Caki2 (cell line): ENCODE measurements at places on chromosomes 16 and 17.

DNA sequence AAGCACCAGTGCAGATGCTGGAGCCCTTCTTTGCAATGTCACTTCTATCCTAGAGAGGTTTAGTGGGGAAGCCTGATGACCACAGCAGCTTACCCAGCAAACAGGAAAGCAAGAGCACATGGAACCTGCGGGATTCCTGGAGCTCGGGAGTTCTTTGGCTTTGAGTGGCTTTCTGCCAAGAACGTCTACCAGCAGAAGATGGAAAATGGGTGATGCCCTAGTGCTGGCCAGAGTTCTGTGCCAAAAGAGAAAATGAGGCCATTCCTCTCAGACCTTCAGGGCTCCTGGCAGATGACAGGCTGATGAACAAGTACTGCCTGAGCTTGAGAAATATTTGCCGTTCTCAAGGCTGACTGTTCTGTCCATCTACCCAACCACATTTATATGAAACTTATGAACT lies 332.1 kb upstream of the CCL2 start:
- DNase-seq, result no peak

- no peak for DNase-seq
Measured at GRCh38 chr16:82016964-82017363, 5.7 kb upstream of the SDR42E1 start.

GRCh38 chr17:34146440-34147043 lies 108.5 kb upstream of the CCL2 start:
- DNase-seq, result peak; percentile 35

- DNase-seq, result no peak
Measured at GRCh38 chr17:66345264-66345663, 42.9 kb downstream of the PRKCA start.

GRCh38 chr16:78823027-78823426 lies 723.6 kb downstream of the WWOX start:
- no peak for DNase-seq

- DNase-seq, result no peak
Measured at GRCh38 chr16:1533443-1533951, at the start of gene TMEM204. TMEM204 (plus strand) TSS chr16:1533666; CDS start chr16:1534276, 610 bp downstream.

GRCh38 chr17:66918896-66919295 lies 45.6 kb upstream of the CACNG4 start:
- no peak for DNase-seq

DNA sequence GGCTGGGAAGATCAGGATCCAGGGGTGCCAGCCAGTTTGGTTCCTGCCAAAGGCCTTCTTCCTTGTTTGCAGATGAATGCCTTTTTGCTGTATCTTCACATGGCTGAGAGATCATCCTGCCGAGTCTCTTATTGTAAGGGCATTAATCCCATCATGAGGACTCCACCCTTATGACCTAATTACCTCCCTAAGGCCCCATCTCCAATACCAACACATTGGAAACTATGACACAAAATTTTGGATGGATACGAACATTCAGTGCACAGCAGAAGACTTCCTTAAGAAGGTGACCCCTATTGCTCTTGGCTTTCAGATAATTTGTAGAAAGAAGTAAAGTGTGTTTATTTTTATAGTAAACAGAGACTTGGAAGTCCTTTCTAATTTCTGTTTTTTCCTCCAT lies 1164.7 kb upstream of the CDH8 start:
- no peak for DNase-seq

DNA sequence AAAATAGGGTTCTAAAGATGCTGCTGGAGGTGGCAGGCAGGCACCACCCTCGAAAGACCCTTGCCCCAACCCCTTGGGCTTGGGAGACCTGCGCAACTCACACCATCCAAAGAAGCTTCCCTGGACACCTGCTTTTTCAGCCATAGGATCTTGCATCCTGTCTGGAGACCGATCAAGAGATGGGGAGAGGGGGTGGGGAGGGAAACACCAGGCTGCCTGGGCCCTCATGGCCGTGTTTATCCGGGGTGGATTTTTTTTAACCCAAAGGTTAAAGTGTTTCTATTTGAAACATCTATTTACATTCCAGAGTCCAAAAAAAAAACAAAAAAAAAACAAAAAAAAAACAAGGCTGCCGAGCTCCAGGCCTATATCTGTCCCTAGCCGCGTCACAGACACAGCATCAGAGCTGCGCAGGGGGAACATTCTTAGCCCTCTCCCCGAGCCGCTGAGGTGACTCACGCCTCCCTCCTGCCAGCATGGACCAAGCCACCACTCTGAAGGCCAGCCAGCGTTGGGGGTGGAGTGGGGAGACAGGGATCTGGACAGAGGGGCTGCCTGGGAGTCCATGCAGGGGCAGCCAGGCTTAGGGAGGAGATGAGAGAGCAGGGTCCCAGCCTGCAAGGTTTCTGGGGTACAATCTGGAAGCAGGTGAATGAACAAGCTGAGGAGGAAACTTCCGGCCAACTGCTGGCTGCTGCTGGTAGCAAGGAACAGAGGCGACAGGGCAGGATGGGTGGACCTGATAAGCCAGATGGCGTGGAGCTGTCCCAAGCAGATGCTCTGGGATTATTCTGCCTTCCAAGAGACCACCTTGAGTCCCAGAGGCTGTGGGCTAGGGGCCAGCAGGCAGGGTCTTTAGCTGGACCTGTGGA lies 14.8 kb downstream of the HDAC5 start:
- peak; percentile 96 for DNase-seq

DNA sequence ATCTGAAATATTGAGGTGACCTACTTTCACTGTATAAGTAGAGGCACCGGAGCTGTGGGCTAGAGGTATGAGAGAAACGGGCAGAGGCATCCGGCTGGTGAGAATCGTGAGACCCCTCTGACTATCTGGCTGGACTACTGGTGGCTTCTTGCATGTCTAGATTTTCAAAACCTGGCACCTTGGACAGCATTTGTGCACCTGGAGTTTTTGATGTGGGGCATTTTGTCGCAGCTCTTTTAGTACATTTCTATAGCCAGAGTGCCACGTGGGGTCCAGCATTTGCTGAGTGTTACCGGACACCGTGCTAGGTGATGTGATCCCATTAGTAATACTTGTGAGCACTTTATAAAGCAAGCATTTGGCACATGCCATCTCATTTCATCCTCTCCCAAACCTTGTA lies 32.6 kb upstream of the SHISA9 start:
- DNase-seq, result no peak

DNA sequence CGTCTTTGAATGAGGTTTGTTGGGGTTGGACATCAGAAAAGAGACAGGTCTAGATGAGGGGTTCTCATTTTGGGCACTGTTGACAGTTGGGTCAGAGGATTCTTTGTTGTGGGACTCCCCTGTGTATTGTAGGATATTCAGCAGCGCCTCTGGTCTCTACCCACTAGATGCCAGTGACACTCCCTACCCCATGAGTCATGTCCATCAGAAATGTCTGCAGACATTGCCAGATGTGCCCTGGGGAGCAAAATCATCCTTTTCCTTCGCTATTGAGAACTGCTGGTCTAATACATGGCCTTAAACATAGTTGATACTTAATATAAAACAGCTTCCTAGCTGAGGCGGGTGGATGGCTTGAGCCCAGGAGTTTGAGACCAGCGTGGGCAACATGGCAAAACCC lies 3.1 kb downstream of the ABAT start:
- no peak for DNase-seq

DNA sequence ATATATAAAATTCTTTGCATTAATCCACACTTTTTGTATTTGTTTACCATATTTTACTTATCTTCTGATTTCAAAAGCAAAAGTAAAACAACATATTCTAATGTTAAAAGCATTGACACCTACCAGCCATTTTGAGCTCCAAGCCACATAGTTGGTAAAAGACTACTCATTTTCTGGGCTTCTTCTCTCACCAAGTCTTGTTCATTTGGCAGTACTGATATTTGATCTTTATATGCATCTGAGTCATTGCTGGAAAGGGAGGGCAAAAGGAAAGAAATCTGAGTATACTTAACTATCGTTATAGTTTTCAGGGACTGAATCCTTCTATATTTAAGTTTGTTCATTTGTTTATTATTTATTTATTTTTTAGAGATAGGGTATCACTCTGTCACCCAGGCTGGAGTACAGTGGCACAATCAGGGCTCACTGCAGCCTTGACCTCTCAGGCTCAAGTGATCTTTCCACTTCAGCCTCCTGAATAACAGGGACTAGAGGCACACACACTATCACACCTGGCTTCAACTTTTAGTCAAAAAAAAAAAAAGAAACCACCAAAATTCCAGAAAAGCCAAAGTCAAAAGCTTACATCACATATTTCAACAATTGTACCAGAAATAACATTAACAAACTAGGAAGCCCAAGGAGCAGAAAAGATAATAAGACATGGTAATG lies 121.0 kb upstream of the TOB1 start:
- DNase-seq, result no peak

- DNase-seq, result peak; percentile 39
Measured at GRCh38 chr16:77579351-77579891, 142.9 kb upstream of the NUDT7 start.

- no peak for DNase-seq
Measured at GRCh38 chr17:33218698-33219601, 74.1 kb downstream of the ASIC2 start.

GRCh38 chr17:628089-628941 lies 86.3 kb downstream of the VPS53 start:
- no peak for DNase-seq

DNA sequence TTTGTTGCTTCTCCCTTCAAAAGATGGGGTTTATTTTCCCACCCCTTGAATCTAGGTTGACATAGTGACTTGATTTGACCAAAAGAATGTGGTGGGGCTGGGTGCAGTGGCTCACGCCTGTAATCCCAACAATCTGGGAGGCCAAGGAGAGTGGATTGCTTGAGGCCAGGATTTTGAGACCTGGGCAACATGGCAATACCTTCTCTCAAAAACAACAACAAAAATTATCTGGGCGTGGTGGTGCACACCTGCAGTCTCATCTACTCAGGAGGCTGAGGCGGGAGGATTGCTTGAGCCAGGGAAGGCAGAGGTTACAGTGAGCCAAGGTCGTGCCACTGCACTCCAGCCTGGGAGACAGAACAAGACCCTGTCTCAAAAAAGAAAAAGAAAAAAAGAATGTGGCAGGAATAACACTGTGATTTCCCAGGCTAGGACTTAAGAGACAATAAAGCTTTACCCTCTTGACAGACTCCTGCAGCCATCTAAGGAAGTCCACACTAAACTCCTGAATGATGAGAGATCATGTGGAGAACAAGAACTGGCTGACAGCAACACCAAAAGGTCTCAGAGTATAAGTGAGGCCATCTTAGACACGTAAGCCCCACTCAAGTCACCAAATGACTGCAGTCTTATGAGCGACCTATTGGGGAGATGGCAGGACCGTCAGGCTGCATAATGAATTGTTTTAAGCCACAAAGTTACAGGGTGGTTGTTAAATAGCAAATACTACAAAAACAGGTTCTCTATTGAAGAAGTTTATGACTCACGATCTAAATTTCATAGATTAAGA lies 37.0 kb downstream of the FBXL20 start:
- DNase-seq, result no peak

DNA sequence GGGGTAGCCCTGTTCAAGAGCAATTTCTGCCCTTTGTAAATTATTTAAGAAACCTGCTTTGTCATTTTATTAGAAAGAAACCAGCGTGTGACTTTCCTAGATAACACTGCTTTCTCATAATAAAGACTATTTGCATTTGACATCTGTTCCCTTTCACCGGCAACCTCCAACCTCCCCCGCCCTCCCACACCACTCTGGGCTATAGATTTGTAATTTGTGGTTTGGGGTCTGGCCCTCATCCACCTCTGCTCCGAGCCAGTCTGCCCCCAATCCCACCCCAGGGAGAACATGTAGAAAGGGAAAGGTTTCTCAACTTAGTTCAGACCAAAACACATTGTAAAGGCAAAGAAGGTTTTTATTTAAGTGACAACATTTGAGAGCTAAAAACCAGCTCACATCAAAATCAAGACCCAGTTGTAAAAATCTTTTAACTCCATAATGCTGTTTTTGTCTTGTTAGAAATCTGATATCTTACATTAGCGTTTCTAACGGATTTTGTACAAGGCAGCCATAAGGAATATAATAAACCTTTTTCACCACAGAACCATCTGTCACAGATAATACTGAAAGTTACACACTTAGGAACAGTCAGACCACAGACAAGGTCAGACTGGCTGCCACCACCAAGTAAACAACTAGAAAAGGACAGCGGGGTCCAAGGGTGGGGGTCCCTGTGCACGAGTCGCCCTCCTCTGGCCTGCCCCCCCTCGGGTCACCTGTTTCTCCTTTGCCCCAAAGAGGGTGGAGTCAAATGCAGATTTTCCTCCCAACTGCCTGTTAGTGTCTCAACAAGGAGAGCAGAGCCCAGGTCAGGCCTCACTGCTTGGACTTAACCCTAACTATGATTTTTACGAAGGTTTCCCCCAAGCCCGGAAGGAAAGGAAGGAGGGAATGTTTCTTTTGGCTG lies 6.9 kb downstream of the PIMREG start:
- DNase-seq, result no peak

DNA sequence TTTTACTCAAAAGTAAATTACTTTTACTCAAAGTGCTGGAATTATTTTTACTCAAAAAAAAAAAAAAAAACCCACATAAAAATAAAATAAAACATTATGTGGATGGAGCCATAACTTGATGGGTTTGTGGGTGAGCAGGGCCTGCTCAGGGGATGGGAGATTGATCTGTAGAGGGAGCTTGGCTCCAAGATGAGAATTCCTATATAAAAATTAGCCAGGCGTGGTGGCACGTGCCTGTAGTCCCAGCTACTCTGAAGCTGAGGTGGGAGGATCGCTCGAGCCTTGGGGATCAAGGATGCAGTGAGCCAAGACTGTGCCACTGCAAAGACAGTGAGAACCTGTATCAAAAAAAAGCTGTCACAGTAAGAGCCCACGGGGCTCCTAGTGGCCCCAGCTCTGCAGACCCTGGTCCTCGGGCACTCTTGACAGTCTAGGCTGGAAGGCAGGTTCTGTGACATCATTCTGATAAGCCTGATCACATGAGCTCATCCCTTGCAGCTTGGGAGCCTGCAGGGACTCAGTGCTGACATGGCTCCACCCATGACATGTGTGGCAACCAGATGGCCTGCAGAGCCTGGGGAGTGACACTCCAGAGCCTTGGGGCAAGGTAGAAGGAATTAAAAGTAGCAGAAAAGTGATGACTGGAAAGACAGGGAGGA lies 42.5 kb downstream of the ST3GAL2 start:
- peak; percentile 52 for DNase-seq

- DNase-seq, result no peak
Measured at GRCh38 chr17:35374766-35375344, 1.4 kb upstream of the SLFN11 start.

DNA sequence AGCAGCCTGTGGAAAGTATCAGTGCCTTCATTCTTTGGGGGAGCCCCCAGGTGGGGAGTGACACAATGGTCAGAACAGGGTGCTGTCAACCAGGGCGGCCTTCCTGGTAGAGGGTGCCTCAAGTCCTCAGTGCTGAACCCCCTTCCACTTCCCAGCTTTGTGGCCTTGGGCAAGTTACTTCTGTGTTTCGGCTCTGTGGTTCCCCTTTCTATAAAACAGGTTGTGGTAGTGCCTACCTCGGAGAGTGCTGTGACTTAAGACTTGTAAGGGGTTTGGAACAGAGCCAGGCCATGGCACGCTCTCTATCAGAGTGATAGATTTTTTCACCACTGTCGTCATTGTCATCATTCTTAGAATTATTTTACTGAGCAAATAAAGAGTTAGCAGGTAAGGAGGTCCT lies 141.1 kb downstream of the CCDC182 start:
- no peak for DNase-seq
